DMS 273 treated with DMSO at 0.1 percent for 48 hours (cell line): ENCODE measurements at places on chromosomes 5 and 9.

GRCh38 chr9:36039696-36040095 is 3.0 kb downstream of the RECK start:
- DNase-seq = no peak

DNA sequence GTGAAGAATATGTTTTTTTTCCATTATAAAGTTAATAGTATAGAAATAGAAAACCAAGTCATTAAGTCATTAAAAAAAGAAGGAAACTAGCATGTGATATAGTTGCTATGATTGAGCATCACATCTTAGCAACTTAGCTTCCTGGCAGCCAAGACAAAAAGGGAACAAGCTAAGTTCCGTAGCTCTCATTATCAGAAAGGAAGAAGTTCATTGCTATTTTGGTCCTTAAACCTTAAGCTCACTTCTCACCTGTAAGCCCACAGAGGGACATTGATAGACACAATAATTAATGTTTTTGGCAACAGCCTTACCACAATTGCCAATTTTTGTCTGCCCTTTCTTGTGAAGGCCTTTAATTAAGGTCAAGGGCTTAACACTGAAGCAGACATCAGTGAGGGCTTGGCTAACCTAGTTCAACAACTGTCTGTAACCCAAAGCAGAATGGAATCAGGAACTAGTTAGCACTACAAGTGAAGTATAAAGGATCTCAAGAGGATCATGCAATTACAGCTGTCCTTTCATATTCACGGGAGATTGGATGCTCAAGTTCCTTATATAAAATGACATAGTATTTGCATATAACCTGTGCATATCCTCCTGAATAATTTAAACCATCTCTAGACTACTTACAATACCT is 24.0 kb upstream of the KLF4 start:
- DNase-seq = no peak

DNA sequence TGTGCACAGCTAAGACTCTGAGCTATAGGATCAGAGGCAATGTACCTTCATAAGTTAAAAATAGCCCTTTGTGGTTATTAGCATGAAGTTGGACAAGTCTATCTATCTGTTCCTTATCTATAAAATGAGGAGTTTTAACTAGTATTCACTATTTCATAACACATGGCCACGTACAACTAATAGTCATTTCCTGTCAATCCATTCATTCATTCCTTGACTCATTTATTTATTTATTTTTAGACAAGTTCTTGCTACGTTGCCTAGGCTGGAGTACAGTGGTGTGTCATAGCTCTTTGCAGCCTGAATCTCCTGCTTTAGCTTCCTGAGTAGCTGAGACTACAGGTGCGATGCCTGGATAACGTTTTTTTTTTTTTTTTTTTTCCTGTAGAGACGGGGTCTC is 92.1 kb downstream of the NR3C1 start:
- DNase-seq = no peak

DNA sequence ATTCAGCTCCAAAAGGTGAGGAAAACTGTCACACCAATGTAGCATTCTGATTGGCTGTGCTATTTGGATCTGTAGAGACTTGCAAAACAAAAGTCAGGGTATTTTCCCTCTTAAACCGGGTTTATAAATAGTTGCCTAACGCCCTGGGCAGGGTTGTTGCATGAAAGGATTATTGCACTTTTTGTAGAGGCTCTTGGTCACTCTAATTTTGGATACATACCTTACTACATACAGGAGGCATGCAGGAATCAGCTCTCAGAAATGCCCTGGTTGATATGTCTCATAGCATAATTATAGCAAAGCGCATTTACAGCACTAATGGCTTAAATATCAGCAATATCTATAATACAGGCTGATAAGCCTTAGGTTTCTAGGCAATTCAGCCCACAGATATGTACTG is 200.0 kb upstream of the GDNF start:
- no peak for DNase-seq

- no peak for DNase-seq
These were observed 65.1 kb upstream of the C5orf46 start for GRCh38 chr5:147971472-147971871.

- no peak for DNase-seq
These were observed 145.7 kb downstream of the IRX1 start for GRCh38 chr5:3741374-3741770.

DNA sequence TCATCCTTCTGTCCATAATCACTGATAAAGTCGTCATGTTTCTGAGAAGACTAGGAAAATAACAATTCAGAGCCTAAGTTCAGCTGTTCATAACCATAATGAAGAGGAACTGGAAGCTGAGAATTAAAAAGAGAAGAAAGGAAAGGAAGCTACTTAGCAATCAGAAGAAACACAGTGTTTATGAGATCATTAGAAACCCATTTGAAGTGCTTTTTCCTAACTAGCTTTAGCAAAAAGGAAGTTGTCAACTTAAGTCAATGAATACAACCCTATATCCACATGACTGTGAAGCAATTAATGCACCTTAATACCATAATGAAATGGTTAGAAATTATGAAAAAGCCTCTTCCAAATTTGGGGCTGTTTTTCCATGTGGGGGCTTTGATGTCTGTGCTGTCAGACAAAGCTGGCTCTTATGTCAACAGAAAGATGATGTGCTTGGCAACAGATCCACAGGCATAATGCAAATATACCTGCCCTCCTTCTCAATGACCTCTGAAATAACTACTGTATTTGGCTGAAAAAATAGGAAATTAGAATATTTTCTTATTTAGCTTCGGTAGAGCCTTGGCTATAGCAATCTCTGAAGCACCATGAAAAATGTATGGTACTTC is 463.5 kb downstream of the RASEF start:
- DNase-seq = no peak

DNA sequence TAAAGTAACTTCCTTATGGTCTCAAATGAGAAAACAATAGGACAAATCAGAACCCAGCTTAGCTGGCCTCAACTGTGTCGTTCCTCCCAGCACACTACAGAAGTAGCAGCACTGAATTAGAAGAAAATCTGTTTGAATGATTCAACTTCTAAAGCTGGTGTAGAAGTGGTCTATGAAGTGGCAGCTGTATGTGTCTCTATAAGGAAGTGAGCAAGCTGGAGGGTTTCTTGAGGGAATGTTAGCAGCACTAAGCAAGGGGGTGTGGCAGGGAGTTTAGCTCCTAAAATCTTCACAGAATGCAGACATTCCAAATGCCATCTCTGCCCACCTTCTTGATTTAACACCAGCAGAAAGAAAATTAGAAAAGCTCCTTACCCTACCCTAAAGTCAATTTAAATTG is 4.1 kb downstream of the KLF9 start:
- no peak for DNase-seq

DNA sequence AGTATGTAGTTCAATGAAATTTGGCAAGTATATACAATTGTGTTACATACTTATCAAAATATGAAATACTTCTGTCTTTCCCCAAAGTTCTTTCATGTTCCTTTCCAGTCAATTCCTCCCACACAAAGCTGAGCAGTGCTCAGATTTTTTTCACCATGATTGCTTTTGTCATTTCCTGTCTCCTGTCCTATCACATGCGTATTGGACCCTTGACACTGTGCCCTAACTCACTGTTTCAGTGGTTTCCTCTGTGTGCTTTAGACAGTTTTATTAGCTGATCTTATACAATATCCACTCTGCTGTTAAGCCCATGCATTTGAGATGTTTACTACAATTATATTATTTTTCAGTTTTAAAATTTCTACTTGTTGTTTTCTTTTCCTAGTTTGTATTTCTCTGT is 463.6 kb upstream of the MEF2C start:
- no peak for DNase-seq
